ENCODE measurements at places on chromosomes 2 and 18. TPM values are rescaled to one million over a fixed set of nuclear protein-coding genes. Genes with fewer than 3 reads are reported as not detected.

- no peaks in the 10 kb centered on the region for H3K4me1 ChIP-seq
- no peak overlapping the region for H3K27ac ChIP-seq
- no peak overlapping the region for H3K4me3 ChIP-seq
These were observed 64.4 kb downstream of the RPIA start for GRCh38 chr2:88755836-88756235.

DNA sequence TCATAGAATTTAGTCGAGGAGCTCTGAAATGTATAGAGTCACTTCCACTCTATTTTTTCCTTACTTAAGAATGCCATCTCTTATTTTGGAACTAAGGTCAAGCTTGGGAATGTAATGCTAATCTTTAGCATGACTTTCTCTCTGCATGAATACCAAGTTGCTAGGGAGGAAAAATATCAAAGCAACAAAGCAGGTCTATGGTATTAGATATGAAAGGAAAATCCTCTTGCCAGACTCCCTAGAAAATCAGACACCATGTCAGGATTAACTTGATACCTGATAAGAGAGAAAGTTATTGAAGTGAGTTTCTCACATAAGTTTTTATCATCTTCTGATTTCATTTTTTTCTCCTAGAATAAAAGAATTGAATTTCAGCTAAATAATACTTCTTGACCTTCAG lies 341.7 kb upstream of the ZNF804A start:
- no peak for DNase-seq
- H3K27me3 ChIP-seq, result no peaks in the 10 kb centered on the region
- H3K4me1 ChIP-seq, result no peaks in the 10 kb centered on the region
- no peaks in the 10 kb centered on the region for H3K36me3 ChIP-seq

GRCh38 chr2:74373985-74374384 lies 6.1 kb downstream of the DCTN1 start:
- peak overlapping the region; percentile 20 for H3K4me3 ChIP-seq
- no peak for DNase-seq
- no peaks in the 10 kb centered on the region for H3K27me3 ChIP-seq
- peaks cover 28% of the 10 kb centered on the region for H3K4me1 ChIP-seq
- peaks cover 22% of the 10 kb centered on the region for H3K36me3 ChIP-seq

SIX3 gene
- not detected for total RNA-seq
